Mammary epithelial cell (primary cell): ENCODE measurements at places on chromosomes 4 and X. TPM values are rescaled to one million over a fixed set of nuclear protein-coding genes. Genes with fewer than 3 reads are reported as not detected.

Gene GABRQ
- polyA plus RNA-seq: 0.01 TPM

Gene C4orf51
- not detected for polyA plus RNA-seq

Gene XAGE1A
- not detected for polyA plus RNA-seq

Gene INTS6L
- 6.1 TPM for polyA plus RNA-seq

DNA sequence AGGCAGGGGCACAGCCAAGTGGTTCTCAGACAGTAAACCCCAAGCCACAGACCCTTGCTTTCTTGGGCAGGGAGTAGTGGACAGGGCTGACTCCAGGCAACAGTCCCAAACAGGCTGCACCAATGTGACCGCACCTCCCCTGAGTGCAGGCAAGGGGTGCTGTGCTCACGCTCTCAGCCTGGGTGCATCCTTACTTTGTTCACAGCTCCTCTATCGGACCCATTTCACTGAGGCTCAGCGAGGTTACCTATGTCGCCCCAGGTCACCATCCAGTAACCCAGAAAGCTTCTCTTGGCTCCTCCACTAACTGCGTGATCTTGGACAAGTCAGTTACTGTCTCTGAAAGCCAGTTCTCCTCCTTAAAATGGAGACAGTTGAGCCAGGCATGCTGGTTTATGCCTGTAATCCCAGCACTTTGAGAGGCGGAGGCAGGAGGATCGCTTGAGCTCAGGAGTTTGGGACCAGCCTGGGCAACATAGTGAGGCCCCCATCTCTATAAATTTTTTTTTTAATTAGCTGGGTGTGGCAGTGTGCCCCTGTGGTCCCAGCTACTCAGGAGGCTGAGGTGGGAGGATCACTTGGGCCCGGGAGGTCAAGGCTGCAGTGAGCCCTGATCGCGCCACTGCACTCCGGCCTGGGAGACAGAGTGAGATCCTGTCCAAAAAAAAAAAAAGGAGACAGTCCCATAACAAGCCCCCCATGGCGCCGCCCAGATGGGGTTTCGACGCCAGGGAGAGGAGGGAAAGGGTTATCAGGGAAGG lies 823 bp upstream of the MAN2B2 start:
- no peak for DNase-seq

- DNase-seq: no peak
Observed at GRCh38 chr4:3874028-3874415, 107.8 kb downstream of the ADRA2C start.

GRCh38 chr4:14877246-14878225 lies 124.7 kb upstream of the CPEB2 start:
- DNase-seq: no peak

GRCh38 chr4:58252656-58253055 lies 1142.5 kb upstream of the IGFBP7 start:
- no peak for DNase-seq

GRCh38 chrX:153953342-153953830 lies 8.9 kb upstream of the RENBP start:
- DNase-seq: peak; percentile 34

GRCh38 chrX:148426467-148426866 lies 74.0 kb upstream of the AFF2 start:
- DNase-seq: no peak

DNA sequence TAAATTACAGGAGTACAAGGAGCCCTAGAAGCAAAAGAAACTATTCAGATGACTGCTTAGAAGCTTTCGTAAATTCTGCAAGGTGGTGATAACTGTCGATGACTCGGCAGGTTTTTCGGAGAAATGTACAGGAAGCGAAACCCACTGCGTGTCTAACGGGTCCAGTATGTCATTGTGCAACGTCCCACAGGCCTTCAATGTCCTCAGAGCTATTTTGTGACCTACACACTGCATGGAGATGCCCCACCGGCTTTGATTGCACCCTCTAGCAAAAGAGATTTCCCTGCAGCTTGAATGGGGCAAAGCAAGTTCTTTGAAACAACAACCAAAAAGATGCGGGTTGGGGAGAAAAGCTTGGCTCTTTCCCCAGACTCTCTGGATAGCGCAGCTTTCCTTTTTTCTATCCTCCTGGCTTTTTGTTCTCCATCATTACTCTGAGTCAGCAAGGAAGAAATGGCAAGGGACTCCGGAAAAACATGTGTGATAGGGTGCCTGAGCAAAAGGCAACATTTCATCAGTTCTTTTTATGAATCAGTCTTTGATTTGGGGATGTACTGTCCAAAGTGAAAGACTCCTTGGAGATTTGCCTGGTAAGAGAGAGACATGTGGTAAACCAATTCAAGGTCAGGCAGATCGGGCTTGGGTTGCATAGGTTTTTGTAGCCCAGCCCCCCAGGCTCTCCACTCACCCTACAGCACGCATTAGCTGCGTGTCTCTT lies 112.0 kb upstream of the TBL1X start:
- DNase-seq: no peak

DNA sequence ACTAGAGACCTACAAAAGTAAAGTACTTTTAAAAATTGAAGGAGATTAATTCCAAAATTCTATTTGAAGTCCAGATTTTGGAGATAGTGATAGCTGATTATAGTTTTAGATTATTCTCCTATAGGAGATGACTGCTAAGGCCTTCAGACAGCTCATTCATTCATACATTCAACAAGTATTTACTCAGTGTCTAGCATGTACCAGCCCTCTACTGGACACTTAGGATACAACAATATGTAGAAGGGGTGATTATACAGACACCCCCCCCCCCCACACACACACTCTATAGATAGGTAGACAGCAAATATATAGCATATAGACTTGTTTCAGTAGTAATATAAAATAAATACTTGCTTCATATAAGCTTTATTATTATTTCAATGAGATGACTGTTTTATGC lies 60.4 kb upstream of the TAF9B start:
- DNase-seq: peak; percentile 8

DNA sequence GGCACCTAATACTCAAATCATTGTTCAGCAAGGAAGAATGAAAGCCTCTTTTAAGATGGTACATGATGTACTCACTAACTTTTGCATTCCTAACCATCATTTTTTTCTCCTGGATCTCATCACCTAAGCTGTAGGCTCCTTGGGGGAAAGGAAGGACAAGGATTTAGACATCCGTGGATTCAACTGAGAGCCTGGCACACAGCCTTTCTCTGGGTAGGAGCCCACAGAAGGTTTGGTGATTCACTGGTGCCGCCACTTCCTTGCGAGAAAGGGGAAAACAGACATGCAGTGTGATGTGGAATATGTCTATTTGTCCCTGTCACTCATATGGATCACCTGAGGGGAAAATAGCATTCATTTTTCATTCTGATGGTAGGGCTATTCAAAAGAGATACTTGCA lies 147.3 kb downstream of the PCDH7 start:
- peak; percentile 8 for DNase-seq

GRCh38 chrX:36957425-36958328 lies 50.5 kb upstream of the FAM47C start:
- DNase-seq: no peak

DNA sequence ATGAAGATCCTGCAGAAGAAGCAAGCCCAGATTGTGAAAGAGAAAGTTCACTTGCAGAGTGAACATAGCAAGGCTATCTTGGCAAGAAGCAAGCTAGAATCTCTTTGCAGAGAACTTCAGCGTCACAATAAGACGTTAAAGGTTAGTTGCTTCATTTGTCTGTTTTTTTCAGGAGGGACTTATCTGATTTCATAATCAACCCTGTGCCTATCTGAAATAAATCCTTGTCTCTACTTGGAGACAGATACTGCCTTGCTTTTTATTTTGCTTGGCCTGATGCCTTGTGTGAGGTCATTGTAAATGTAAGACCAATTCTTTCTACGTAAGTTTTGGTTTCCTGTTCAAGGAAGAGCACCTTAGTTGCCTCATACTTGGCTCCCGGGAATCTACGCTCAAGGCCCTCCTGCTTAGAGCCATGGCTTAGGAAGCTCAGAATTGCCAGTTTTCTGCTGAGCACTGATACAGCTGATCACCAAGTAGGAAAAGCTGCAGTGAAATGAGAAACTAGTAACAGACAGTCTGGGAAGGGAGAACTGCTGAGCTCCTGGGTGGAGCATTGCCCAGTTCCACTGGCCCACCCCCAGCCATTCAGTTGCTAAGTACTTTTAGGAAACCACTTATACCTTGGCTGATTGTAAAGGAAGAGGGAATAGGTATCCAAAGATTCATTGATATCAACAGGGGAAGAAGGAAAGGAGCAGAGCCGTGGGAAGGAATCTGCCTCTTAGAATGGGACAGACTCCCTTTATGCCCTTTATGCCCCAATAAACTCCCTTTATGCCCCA lies 41.8 kb downstream of the RBBP7 start:
- DNase-seq: peak; percentile 88
